Stimulated activated CD4-positive, alpha-beta T cell treated with anti-CD3 and anti-CD28 coated beads, Interleukin-12 subunit alpha, Interleukin-12 subunit beta, amount 100 ng/mL, for 4 hours (primary cell): ENCODE measurements at places on chromosomes 2 and 18.

- DNase-seq, result no peak
Measured at GRCh38 chr2:191247381-191248057, 2.3 kb downstream of the MYO1B start.

DNA sequence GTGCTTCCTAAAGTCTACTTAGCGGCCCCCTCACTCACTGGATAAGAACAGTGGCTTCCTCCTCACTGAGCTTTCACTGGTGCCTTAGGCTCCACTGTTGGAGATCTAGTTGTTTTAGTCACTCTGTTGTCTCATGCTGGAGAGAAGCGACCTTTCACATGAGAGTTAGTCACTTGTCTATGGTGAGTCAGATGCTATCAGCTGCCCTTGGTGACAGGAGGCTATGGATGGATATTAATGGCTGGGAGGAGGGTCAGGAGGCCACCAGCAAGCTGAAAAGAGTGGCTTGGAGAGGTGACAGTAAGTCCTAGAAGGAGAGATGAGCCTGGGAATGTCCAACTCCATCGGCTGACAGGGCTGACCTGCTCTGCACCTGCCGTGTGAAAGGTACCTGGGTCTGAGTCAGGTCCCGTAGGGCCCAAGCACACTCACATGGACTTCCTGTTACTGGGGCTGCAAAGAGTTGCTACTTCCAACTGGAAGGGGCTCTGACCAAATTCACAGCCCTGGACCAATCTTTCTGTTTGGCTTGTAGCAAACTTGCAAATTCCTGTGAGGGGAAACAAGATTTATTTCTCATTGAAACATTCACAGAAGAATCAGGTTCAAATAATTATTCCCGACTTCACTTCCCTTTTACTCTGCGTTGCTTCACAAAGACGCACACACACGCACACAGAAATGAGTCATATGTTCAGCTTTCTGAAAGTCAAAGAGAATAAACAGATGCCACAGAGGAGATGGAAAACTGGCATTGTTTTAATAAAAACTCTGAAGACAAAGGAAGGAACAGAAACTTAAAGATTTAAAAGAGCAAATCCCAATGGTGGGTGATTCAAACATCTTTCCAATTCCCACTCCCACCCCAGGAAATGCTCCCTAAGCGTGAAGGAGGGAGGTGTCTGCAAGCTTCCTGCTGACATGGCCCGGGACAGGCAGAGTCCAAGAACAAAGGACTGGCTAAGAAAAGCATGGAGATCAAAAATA, 203.5 kb upstream of the TWIST2 start:
- no peak for DNase-seq

- no peak for DNase-seq
Measured at GRCh38 chr2:199791326-199791725, 59.7 kb downstream of the FTCDNL1 start.

DNA sequence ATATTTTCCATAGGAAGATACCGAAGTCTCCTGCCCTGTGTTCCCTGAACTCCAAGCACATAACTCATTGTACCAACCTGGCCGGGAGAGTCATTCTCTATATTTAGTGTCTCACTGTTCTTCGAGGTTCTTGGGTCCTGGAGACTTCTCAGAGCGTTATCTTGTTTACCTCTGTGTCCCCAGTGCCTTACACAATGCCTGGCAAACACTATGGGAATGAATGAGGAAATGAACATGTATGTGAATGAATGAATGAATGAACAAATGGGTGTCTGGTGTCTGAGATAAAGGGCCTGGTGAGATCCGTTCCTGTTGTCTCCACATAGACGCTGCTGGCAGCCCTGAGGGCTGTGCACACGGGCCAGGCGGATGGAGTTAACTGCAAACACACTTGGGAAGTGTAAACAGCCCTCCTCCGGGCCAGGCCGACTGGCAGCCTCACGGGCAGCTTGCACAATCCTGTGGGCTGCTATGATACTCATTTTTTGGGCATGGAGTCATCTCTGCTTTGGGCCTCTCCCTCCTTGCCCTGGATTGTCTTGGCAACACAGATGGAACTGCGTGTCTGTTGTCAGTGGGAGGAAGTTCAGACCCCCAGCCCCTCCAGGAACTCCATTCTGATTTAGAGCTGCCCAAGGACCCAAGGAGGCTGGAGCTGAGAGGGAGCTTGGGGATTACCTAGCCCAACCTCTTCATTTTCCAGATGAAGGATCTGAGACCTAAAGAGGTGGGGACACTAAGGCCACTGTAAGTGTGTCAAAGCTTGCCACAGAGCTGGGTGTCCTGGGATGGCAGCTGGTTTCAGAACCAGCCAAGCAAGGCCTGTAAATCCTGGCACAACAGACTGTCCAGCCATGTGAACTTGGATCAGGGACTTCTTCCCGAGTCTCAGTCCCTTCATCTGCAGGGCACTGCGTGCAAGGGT, 124.4 kb downstream of the INHBB start:
- DNase-seq, result no peak

DNA sequence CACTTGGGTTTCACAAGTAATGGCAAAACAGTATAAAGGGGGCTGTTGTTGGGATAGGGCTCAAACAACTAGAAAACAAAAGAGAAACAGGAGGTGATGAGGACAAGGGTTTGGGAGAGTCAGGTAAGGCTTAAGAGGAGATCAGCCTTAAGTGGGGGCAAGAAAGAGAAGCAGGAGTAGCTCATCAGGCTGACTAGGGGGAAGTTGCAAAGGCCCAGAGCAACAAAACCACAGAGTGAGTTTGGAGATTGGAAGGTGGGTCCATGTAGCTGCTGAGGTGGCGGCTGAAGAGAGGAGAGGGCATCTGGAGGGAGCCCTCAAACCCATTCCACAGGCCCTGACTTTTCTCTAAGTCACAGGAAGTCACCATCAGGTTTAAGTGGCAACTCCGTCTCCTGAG, 126.0 kb downstream of the MREG start:
- no peak for DNase-seq

- no peak for DNase-seq
Measured at GRCh38 chr18:3810296-3810695, 360.3 kb downstream of the TGIF1 start.

GRCh38 chr2:1868683-1869141, 124.4 kb upstream of the PXDN start:
- no peak for DNase-seq

DNA sequence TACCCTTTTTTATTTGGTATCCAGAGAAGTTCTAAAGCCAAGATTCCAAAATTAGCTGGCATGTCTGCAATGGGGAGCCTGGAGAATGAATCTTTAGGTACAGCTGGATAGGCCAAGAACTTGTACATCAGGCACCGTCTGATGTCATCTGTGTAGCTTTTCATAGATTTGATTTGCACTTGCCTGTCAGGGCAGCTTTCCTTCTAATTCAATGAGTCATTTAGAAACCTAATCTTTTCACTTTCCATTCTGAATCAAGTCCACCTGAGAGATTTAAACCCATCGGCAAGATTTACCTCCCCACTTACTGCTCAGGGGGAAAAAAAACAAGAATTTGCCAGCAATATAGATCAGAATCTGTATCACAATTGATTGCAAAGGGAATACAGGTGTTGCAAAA, 60.9 kb upstream of the ACAA2 start:
- no peak for DNase-seq

DNA sequence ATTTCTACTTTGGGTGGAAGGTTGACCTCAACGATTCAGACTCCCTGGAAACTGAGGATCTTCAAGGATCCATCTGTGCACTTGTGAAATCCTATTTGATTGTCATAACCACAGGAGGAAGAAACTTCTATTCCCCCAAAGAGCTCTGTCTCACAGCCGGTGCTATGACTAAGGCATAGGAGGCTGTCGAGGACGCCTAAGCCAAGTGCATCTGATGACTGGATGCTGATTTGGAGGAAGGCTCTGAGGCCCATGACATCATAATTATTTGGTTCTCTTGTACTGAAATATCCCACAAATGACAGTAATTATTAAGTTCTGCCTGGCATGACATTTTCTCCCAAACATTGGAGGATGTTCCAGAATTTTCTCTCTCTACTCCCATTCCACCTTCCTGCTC, 13.8 kb upstream of the KCNF1 start:
- no peak for DNase-seq

- DNase-seq, result no peak
Measured at GRCh38 chr2:98663511-98664090, 55.2 kb downstream of the UNC50 start.

GRCh38 chr2:221747289-221747972, 175.3 kb upstream of the EPHA4 start:
- DNase-seq, result no peak

- DNase-seq, result no peak
Measured at GRCh38 chr2:157174321-157174720, 83.2 kb upstream of the GALNT5 start.

DNA sequence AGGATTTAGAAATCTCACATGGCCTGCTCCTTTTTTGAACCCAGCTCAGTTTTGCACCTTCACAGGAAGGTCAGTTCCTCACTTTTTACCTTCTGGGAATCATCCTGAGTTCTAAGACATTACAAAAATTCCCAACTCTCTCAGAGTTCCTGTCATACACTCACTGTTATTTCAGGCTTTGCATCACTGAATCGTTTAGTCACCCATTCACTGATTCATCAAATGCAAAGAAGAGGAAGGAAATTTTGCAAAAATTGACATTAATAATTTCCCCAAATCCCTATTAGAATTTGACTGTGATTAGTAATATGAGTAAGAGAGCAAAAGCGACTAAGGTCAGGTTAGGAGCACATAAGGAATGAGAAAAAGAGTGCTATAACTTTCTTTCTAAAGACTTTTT, 197.5 kb downstream of the PDE1A start:
- DNase-seq, result no peak

GRCh38 chr2:158973116-158973956, 4.9 kb downstream of the TANC1 start:
- DNase-seq, result no peak

DNA sequence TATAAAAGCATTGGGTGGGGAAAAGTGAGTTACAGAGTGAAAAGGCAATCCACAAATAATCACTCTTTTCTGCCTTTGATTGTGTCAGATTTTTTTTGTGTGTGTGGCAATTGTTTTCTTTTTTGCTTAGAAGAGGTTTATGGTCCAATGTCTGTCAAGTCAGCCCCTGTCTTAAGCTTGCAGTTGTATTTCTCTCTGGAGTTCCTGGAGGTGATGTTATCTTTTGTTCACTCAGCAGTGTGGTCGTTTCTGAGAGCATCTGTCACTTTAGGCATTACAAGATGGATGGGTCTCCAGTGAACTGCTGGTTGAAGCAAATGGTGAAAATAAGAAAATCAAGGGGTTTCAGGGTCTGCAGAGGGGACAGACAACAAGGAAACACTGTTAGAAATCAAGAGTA, 121.3 kb downstream of the GREB1L start:
- DNase-seq, result no peak

DNA sequence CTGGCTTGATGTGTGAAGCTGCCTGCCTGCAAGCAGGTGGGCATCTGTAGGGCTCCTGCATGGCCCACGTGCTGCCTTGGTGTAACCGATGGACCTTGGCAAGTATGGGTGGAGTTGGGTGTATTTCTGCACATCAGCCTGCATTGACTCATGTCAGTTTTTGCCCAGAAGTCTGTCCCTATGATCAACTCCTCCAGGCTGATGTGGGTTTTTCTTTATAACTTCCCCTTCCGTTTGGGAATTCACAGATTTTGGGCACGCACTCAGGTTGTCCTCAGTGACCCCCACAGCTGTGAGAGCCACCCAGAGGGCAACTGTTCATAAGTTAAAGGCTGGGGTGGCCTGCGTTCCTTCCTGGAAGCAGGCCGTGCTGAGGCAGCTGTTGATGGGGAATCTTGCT, 123.3 kb downstream of the NCK2 start:
- DNase-seq, result no peak

DNA sequence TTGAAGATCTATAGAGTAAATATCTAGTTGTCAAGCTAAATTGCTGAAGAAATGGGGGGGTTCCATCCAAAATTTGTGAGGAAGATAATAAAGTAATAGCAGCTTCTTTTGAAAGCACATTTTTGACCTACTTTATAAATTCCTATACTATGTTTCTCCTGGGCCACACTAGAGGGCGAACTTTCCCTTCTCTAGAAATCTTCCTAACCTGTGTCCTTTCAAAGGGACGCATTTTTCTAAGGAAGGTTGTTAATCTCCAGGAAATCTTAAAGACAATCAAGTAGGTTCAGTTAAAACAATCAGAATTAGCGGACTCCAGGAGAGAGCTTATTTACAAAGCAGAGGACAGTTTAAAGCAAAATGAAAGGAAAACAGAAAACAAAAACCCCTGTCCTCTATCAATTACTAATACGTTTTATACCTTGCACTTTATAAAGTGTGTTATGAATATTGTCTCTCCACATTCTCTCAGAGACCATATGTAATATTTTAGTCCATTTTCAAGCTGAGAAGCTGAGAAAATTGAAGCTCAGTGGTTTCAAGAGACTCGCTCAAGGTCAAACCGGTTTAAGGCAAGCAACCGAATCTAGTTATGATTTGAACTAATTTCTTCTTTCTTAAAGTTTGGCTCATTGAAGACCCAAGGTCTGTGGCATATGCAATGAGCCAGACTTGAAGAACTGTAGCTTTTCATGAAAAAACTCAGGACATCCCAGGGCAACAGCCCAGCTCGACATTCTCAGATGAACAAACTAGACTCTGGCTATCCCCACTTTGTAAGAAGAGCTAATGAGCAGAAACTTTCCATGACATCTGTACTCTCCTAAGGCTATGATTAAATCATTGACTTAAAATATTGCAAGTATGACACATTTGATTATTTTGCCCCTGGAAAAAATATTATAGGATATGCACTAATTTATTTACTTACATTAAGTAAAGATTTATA, 273.6 kb downstream of the PAX3 start:
- no peak for DNase-seq

DNA sequence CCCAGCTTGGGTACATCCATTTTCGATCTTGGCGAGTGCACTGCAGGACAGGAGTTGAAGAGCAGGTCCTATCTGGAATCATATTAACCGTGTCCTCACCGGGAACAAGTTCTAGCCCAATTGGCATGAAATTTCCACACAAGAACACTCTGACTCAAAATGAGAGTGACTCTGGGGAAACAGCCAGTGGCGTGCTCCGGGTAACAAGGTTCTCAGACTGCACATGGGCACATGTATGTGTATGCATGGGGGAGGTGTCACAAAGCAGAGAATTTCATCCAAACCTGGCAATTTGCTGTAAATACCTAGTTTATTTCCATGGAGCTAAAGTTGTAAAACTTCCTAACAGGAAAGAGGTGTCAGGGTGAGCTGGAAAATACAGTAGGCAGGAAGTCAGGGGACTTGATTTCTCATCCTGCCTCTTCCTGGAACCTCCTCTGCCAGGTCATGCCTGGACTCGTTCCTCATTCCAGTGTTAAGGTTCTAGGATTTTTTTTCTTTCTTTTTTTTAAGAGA, 1.7 kb downstream of the TUBB6 start:
- no peak for DNase-seq

GRCh38 chr2:172927641-172928357, 147.8 kb upstream of the MAP3K20 start:
- DNase-seq, result no peak

DNA sequence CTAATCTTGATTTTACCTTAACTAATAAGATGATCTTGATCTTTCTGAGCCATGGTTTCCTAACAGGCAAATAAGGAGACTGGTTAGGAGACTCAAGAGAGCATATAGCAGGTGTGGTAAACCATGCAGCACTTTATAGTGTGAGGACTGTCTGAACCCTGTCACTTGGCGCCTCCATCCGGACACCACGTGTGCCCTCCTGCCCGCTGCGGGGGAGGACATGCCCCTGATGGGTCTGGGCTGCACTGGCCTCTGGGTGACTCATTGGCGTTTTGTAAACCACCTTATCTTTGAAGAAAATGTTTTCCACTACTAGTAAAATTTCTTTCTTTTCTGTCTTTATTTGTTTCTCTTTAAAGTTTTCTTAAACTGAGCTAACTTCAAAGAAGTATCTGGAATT, 131.1 kb downstream of the FMNL2 start:
- no peak for DNase-seq
